ENCODE measurements at places on chromosomes 3 and 15. TPM values are rescaled to one million over a fixed set of nuclear protein-coding genes. Genes with fewer than 3 reads are reported as not detected.

The DUOXA2 gene
- not detected for total RNA-seq

The ATP8B4 gene
- total RNA-seq: 1.8 TPM

DNA sequence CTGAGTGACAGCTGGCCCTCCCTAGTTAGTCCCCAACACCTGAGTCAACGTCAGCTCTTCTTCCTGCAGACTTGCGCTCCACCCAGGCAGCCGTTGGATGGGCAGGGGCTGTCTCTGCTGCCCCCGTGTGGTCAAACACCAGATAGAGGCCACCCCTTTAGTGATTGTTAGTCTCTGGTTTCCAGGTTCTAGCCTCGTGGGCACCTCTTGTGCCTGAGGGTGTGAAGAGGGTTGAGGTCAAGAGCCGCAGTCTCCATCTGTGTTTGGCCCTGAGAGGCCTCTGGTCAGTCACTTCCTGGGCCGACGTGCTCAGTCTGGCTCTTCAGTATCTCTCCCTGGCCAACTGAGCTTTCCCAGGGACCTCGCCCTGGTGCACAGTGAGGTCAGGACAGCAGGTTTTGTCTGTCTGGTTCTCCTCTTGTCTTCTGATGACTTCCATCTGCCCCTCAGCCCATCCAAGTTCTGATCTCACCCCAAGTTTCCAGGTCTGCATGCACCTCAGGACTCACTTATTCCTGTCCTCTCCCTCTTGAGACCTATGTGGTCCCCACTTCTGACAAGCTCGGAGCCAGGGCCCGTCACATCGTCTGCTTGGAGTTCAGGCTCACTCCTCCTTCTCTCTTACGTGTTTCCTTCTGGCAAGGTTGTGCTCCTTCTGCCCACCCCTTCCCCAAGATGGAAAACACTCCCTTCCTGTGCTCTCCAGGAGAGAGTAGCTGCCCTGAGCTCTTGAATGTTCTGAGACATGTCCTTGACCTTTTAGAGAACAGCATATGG lies 20.9 kb downstream of the CD276 start:
- no peak overlapping the region for H3K4me3 ChIP-seq
- peaks cover 2% of the 10 kb centered on the region for H3K4me1 ChIP-seq
- peak; percentile 45 for DNase-seq
- H3K27me3 ChIP-seq: peaks cover 47% of the 10 kb centered on the region

DNA sequence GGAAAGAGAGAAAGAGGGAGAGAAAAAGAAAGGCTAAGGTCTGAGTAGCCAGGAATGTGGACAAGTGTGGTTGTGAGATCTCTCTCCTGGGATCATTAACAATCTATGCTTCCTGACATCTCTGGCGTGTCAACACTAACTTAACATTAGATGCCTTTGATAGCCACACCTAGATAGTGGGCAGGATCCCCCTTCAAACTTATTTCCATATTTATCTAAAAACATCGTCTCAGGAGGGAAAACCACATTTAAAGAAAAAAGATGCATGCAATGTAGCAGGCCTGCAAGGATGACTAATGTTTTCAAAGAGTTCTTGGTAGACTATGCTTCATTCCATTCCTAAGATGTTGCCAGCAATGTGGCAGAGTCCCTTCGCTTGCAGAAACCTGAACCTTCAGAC lies 80.9 kb downstream of the MLH1 start:
- H3K4me3 ChIP-seq: no peak overlapping the region
- H3K4me1 ChIP-seq: peaks cover 4% of the 10 kb centered on the region
- H3K27me3 ChIP-seq: no peaks in the 10 kb centered on the region
- no peak for DNase-seq

DNA sequence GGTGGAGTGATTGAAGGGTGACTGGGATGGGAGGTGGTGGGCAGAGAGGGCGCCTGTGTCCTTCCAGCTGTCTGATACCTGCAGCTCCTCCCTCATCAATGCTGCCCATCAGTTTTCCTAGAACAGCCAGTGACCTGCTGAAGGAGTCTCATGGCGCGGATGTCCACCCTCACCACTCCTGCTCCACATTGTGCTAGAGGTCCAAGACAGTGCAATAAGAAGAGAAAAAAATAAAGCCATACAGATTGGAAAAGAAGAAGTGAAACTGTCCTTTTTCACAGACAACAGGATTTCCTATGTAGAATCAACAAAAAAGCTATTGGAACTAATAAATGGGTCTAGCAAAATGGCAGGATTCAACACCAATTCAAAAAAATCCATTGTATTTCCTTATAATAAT lies 7.4 kb downstream of the ZDHHC19 start:
- no peak overlapping the region for H3K27ac ChIP-seq
- no peaks in the 10 kb centered on the region for H3K36me3 ChIP-seq
- H3K4me1 ChIP-seq: no peaks in the 10 kb centered on the region
- DNase-seq: no peak

GRCh38 chr15:87752250-87752951 lies 504.1 kb downstream of the NTRK3 start:
- no peaks in the 10 kb centered on the region for H3K36me3 ChIP-seq
- H3K4me1 ChIP-seq: no peaks in the 10 kb centered on the region
- H3K4me3 ChIP-seq: no peak overlapping the region

DNA sequence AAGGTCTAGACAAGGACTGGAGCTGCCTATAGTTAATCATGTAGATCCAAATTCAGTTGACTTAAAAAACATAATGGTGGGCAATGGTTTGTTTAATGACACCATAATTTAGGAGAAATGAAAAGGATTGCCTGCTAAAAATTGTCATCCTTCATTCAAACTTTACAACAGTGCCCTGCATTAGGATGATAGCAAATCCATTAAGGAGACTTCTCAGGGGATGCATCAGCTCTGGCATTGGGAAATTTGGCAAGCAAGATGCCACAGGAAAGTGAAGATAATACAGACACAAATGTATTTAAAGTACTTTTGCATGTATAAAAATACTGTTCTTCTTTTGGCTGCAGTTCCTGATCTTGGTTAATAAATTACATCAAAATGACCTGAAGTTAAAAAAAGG lies 93.1 kb upstream of the SKOR1 start:
- H3K4me3 ChIP-seq: no peak overlapping the region
- DNase-seq: no peak
- no peaks in the 10 kb centered on the region for H3K27me3 ChIP-seq
- H3K4me1 ChIP-seq: peaks cover 3% of the 10 kb centered on the region
- no peak overlapping the region for H3K27ac ChIP-seq
